Activated naive CD4-positive, alpha-beta T cell (primary cell): ENCODE measurements at places on chromosomes 6 and 20.

- no peak for DNase-seq
Measured at GRCh38 chr20:11136691-11137090, 462.9 kb upstream of the JAG1 start.

GRCh38 chr6:106612671-106613416 lies 16.5 kb downstream of the RTN4IP1 start:
- DNase-seq, result no peak

DNA sequence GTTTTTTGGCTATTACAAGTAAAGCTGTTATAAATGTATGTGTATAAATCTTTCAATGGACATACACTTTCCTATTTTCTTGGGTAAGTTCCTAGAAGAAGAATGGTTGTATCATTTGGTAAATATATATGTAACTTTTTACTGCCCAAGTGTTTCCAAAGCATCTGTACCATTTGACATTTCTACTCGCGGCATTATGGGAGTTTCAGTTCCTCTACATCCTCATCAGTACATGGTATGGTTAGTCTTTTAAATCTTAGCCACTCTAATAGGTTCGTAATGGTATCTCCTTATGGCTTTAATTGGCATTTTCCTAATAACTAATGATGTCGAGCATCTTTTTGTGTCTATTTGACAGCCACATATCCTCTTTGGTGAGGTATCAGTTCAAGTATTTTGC lies 12.9 kb downstream of the SNPH start:
- DNase-seq, result no peak

- DNase-seq, result no peak
Measured at GRCh38 chr20:59776626-59777330, 156.7 kb downstream of the SYCP2 start.

GRCh38 chr6:168216751-168217191 lies 102.8 kb downstream of the DACT2 start:
- no peak for DNase-seq

DNA sequence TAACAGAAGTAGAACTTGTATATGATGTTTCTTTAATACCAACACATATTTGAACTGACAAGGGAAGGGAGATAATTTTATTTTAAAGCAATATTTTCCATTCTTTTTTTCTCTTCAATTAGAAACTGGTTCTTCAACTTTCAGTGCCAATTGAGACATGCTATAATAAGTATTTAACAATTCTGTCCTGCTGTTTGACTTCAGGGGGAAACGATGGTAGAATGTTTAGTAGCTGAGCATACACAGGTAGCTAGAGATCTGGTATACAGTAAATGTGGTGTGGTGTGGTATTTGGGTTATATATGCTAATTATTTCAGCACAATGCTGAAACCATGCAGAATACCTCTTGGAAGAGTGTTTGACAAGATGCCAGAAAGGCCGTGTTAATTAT lies 156.9 kb downstream of the ARID1B start:
- no peak for DNase-seq

- DNase-seq, result no peak
Measured at GRCh38 chr6:17470938-17471327, 77.5 kb downstream of the CAP2 start.

GRCh38 chr6:19417713-19418112 lies 419.5 kb upstream of the ID4 start:
- DNase-seq, result no peak

DNA sequence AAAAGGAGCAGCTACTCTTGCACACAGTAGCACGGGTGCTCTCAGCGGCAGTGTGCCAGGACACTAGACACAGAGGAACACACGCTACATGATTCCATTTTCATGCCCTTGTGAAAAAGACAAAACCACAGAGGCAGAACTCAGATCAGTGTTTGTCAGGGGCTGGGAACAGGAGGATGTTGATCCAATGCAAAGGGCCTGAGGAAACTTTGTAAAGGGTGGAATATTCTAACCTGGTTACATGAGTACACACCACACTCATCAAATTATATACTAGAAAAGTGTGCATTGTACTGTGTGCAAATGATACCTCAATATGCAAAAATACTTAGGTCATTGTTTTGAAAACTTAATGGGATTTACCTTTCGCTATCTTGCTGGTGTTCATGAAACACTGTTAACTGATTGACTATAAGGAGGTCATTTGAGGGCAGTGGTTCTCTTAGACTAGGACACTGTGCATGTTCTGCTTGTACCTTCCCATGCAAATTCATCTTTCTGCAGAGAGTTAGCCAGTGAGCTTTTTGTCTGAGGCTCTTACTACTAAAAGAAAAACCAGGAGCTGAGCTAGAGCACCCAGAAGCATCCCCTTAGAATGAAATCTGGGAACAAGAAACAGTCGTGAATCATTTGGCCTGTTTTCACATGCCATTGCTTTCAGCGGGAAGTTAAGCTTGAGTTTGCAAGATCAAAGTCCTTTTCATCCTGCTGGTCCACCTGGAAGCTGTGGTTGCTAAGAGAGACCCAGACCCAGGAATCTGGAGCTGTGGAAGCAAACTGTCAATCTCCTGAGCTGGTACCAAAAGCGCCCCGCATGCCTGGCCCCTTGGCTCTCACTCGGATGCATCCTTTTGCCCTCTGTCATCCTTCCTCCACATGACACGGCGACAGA lies 204.8 kb downstream of the TTLL2 start:
- no peak for DNase-seq

- no peak for DNase-seq
Measured at GRCh38 chr6:134466771-134467525, 149.0 kb upstream of the SGK1 start.

GRCh38 chr6:153092082-153093013 lies 38.7 kb downstream of the RGS17 start:
- DNase-seq, result no peak
